Fibroblast of lung (primary cell): ENCODE measurements at places on chromosomes 5 and 9. TPM values are rescaled to one million over a fixed set of nuclear protein-coding genes. Genes with fewer than 3 reads are reported as not detected.

Gene LCN9
- not detected in 2 replicates for total RNA-seq

Gene PHF24
- total RNA-seq = under 0.01 and 0.17 TPM in 2 replicates

Gene RFK
- 21.3 and 22.8 TPM in 2 replicates for total RNA-seq

Gene GOLM1
- total RNA-seq = 46.7 and 67.3 TPM in 2 replicates

Gene OGN
- total RNA-seq = 1.3 and 6.2 TPM in 2 replicates

Gene MCTP1
- 3.6 and 7.9 TPM in 2 replicates for total RNA-seq

Gene PCDHB11
- total RNA-seq = 0.77 and 1.7 TPM in 2 replicates

Gene CDO1
- 4.6 and 6.9 TPM in 2 replicates for total RNA-seq

Gene RXRA
- total RNA-seq = 14.6 and 14.9 TPM in 2 replicates

Gene SPINK4
- not detected in 2 replicates for total RNA-seq

Gene ZCCHC10
- total RNA-seq = 7.4 and 12.3 TPM in 2 replicates

Gene IRGM
- total RNA-seq = 0.17 TPM in 1 of 2 replicates, not detected in the other

Gene MEGF10
- total RNA-seq = under 0.01 TPM in 2 replicates

Gene PLAA
- 36.7 and 38.1 TPM in 2 replicates for total RNA-seq

Gene ANKRD31
- total RNA-seq = 0.26 and 0.33 TPM in 2 replicates

Gene CCDC180
- 1.8 and 2.5 TPM in 2 replicates for total RNA-seq

Gene PRRX2
- 4.6 and 11.7 TPM in 2 replicates for total RNA-seq

Gene NEUROG1
- not detected in 2 replicates for total RNA-seq

Gene NR5A1
- not detected in 2 replicates for total RNA-seq

Gene BAAT
- total RNA-seq = not detected in 2 replicates

Gene SMIM23
- total RNA-seq = not detected in 2 replicates

Gene ORM2
- total RNA-seq = not detected in 2 replicates

Gene FOXD4L6
- not detected in 2 replicates for total RNA-seq

Gene FAM151B
- total RNA-seq = 3.9 and 4.8 TPM in 2 replicates

Gene BTNL3
- total RNA-seq = not detected in 2 replicates

Gene IFNB1
- total RNA-seq = under 0.01 and 0.17 TPM in 2 replicates

Gene FYB1
- total RNA-seq = under 0.01 TPM in 1 of 2 replicates, not detected in the other

Gene HMHB1
- total RNA-seq = not detected in 2 replicates

Gene FAM169A
- 0.51 and 1.2 TPM in 2 replicates for total RNA-seq

Gene PCDHA12
- total RNA-seq = 0.26 and 0.50 TPM in 2 replicates

Gene TERT
- not detected in 2 replicates for total RNA-seq

Gene TAF1L
- total RNA-seq = under 0.01 TPM in 2 replicates

Gene TEK
- 0.51 and 1.8 TPM in 2 replicates for total RNA-seq

Gene TRAF1
- total RNA-seq = 2.6 and 3.8 TPM in 2 replicates

Gene IFNA21
- not detected in 2 replicates for total RNA-seq

Gene OCLN
- 2.3 and 7.8 TPM in 2 replicates for total RNA-seq

Gene EMB
- 2.6 and 11.6 TPM in 2 replicates for total RNA-seq

Gene SPATA31D4
- not detected in 2 replicates for total RNA-seq

Gene BDP1
- 18.5 and 21.3 TPM in 2 replicates for total RNA-seq
